ENCODE measurements at places on chromosomes 13 and 19.

DNA sequence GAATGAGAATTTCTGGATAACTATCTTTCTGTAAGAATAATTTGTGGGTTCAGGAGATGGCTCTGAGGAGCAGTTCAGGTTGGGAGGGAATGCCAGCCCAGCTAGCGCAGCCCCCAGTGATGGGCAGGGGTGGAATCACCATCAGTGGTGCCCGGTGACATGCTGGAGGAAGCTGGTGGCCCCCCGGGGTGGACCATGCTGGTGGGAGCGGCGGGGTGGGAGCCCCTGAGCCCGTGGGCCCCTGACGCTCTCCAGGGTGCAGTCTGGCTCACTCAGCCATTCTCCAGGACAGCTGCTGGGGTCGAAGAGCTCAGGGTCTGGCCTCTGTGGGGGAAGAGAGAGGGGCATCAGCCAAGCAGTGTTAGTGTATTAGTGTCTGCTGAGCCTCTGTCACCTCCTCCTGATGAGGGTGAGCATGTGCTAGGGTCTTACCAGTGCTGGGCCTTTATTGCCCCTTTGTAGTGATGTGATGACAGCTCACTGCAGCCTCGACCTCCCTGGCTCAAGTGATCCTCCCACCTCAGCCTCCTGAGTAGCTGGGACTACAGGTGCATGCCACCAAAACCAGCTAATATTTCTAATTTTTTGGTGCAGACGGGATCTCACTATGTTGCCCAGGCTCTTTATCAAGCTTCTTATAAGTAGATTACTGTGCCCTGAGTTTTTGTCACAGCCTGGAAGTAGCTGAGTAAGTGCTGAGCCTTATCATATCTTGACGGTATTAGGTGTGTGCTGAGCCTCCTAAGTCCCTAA is 10.4 kb downstream of the HIPK4 start:
- no peak for DNase-seq

- no peak for DNase-seq
Measured at GRCh38 chr13:33490461-33491327, 205.1 kb upstream of the STARD13 start.

GRCh38 chr19:45423033-45423588 is 606 bp downstream of the ERCC1 start:
- DNase-seq, result no peak

- peak; percentile 51 for DNase-seq
Measured at GRCh38 chr19:13149628-13150186, 468 bp downstream of the STX10 start.

DNA sequence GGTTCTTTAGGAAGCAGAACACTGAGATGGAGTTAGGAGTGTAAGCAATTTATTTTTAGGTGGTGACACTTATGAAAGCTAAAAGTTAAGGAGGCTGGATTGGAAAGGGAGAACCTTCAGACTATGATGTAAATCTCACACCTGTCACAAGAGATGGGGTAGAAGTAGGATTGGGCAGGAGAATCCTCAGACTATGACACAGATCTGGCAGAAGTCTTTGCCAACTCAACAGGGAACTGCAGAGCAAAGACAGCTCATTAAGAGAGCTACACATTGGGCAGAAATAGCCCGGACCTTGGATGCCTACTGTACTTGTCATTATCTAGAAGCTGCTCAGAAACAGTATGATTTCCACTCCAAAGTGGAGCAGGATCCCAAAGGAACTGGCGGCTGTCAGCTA is 134.4 kb downstream of the DNAJC15 start:
- DNase-seq, result no peak

GRCh38 chr19:42397263-42398166 is 7.4 kb upstream of the CNFN start:
- no peak for DNase-seq

DNA sequence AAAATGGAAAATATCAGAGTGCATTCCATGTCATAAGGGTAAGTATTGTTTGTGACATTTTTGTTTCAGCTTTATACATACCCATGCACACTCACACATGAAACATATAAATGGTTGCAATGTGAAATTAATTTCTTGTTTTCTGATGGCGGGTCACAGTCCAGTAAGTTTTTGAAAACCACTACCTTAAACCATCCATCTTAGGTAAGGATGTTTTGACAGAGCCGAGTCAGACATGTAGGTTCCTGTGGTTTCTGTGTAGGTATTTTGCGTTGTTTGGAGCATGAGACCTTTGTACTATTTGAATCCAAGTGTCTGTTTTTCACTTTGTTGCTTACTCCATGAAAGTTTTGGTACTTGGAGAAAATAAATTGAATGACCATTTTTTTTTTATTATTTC is 121.7 kb downstream of the B3GLCT start:
- no peak for DNase-seq

DNA sequence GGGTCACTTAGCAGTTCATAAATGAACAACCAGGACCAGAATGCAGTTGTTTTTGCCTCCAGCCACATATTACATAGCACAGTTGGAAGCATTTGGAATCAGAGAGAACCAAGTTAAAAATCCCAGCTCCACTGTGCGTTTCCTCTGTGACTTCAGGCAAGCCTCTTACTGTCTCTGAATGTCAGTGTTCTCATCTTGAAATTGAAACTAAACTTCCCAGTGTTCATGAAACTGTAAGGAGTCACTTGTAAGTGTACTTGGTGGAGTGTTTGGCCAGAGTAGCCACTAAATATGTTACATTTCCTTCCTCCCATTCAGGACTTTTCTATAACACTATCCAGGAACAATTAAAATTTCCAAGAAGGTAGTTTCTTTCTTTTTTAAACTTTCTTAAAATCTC is 276.8 kb downstream of the KCNRG start:
- no peak for DNase-seq

- no peak for DNase-seq
Measured at GRCh38 chr19:17590866-17591265, 35.4 kb downstream of the COLGALT1 start.

GRCh38 chr13:59643364-59643841 is 520.3 kb downstream of the DIAPH3 start:
- DNase-seq, result no peak

GRCh38 chr19:10952809-10953208 is 8.0 kb upstream of the SMARCA4 start:
- DNase-seq, result no peak

GRCh38 chr13:101121608-101122007 is 294.7 kb downstream of the NALCN start:
- no peak for DNase-seq

DNA sequence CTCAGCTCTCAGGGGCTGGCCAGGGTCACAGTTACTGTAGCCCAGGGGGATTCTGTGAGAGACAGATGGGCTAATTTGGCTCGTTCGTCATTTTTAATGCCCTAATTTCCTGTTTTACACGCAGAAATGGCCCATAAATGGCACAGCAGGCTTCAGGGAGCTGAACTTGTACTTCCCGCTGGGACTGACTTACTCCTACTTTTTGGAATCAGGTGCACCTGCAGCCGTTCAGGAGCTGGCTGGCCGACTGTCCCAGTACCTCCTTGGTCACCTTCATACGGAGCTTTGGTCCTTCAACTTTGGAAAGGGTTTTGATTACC is 62.4 kb upstream of the URI1 start:
- DNase-seq, result no peak

DNA sequence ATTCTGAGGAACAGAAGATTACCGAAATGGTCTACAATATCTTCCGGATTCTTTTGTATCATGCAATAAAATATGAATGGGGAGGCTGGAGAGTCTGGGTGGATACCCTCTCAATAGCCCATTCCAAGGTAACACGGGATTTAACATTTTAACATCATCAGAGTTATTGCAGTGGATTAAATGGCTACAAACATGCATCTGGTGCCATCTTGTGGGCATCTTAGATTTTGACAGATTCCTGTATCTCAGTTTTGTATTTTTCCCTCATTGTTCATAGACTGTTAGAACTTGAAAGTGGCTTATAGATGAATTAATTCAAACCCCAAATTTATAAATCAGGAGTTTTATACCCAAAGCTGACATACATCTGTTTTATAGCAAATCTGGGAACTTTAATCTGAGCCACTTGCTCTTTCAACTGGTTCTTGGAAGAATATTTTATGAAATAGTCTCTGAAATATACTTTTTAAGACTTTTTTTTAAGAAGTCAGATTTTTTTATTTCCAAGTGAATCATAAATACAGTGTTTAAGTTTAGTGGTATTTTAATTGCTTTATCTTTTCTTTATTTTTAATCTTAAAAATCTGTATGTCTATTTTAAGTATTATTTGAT is 215.2 kb downstream of the NBEA start:
- peak; percentile 74 for DNase-seq

DNA sequence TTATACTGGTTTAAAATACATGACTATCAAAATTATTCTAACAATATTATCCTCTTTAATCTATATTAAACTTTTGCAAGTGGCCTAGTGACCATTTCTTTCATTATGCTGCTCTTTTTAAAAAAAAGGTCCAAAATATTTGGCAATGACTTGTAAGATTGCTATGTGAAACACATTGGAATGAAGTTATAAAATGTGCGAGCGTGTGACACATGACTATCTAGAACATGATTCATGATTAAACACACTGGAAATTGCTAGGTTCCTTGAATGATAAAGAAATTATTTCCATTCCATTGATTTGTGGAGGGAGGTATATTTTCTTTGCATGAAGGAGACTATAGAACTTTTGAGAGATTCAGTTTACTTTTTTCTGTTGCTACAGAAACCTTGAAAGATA is 739.1 kb downstream of the DIAPH3 start:
- DNase-seq, result no peak

DNA sequence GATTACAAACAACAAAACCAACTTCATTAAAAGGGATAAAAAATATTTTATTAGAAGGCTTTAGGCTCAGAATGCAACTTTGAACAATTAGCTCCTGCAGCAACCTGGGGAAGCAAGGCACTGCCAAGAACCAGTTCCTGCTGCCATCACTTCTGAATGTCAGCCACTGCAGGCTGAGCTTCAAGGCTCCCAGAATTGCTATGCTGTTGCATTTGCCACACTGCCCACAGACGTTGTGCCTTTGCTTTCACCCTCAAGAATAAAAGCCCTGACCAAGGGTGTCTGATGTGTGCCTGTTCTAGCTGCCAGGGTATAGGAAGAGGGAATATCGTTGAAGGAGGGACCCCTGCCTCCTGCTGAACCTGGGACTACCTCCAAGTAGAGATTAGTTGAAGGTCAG is 238.4 kb downstream of the ITGBL1 start:
- DNase-seq, result no peak

- DNase-seq, result no peak
Measured at GRCh38 chr19:40321566-40322270, 26.5 kb downstream of the C19orf47 start.

DNA sequence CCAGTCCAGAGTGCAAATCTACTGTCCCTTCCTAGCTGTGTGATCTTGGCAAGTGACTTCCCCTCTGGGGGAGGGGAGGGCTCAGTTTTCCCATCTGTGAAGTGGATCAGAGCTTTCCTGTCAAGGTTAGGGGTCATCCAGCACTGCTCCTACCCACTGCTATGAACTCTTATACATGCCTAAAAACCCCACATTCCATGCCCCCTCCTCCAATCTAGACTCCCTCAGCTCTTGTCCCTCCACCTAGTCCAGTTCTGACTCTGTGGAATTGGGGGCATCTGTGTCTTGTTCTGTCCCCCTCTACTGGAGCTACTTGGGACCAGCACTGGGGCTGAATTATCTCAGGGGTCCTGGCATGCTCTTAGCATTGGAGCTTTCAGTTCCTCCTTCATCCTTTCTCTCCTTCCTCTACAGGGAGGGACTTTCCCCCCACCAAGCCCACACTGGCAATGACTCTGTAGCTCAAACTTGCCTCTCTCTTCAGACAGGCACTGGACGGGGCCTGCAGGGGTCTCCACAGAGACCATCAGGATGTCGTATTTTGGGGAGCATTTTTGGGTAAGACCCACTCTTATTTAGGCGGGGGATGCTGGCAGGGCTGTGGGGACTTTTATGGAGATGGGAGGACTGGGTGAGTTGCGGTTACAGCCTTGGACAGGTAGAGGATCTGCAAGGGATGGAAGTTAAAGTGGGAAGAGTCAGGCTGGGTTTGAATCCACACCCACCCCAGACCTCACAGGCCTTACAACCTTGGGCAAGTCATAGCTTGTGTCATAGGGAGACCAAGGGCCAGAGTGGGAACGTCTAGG is 3.6 kb downstream of the FCHO1 start:
- DNase-seq, result no peak

- DNase-seq, result no peak
Measured at GRCh38 chr13:53601113-53601512, 572.5 kb downstream of the OLFM4 start.

DNA sequence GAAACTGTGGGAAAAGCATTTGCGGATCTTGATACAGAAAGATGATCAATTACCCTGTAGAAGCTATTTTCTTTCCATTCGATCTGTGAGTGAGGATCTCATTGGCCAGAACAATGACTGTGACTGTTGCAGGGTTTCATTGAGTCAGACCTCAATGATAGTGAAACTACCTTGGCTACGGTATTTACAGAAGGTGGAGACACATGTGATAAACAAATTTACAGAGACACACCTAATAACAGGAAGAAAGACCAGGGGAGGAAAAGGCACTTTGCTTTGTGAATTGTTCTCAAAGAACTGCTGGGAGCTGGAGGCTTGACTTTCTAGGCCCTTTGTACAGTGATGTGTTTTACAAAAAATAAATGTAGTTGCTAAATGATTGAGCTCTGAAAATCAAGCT is 19.9 kb upstream of the ARGLU1 start:
- no peak for DNase-seq

DNA sequence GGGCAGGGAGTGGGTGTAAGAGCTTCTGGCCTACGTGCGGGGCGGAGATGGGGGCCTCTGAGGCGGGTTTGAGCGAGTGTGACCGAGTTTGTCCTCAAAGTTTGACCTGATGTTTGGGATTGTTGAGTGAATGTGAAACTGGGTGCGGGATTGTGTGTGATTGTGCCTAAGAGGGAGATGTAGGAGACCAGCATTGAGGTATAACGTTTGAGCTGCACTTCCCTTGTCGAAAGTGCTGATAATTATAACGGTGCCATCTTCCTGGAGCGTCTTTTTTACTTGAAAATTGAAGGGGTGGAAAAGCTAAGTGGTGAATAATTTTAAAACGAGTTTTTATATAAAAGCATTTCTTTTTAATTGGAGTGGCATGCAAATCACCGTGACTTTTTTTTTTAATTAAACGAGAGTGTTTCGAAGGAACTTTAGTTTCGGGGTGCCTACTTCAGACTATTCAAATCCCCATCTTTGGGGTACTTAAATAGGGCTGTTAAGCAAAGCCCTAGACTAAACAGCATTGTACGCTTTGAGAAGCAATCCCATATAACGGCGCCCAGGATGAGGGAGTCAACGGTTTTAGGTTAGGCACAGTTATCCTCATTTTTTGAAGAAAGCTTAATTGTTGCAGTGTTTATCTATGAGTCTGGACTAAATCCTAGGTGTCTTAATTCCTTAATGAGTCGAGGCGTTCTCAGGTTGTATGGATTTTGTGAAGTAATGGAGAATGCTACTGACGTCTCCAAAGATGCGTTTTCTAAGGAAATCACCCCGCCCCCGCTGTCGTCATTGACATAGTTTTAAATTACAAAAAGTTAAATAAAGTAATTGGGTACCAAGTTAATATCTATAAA is 594 bp downstream of the ZNF146 start:
- DNase-seq, result peak; percentile 20

GRCh38 chr13:35787937-35788336 is 311.4 kb upstream of the MAB21L1 start:
- no peak for DNase-seq

GRCh38 chr19:39423258-39424086 is 11.0 kb downstream of the PLEKHG2 start:
- DNase-seq, result no peak

Data from KBM-7 (cell line).